ENCODE measurements at places on chromosomes 2 and 18.

- no peak for DNase-seq
These were observed 45.1 kb downstream of the RPL31 start for GRCh38 chr2:101047075-101047766.

- DNase-seq, result no peak
These were observed 110.9 kb downstream of the PID1 start for GRCh38 chr2:229160180-229160579.

DNA sequence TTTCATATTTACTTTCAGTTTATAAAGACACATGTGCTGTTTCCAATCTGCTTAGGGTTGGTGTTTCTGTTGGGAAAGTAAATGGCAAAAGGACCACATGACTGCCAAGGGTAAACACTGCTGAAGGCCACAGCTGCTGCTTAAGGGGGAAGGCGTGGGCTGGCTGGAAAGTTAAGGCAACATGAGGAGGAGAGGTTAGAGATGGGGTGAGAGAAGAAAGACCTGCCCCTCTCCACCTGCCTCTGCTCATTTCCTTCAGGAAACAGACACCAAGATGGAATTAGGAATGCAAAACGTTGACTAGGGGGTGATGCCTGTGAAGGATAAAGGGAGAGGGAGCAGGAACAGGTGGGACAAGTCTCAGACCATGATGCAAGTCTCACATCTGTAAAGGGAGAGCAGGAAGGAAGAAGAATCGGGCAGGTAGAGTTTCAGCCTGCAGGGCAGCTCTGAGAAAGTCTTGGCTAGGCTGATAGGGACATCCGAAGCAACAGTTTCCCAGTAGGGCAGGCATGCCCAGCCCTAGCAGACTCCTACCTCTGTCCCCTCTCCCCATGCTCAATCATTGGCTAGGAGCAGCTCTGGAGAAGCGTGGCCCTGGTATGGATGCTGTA, 86.0 kb downstream of the CDC42EP3 start:
- DNase-seq, result no peak

GRCh38 chr18:3554811-3555427, 104.9 kb downstream of the TGIF1 start:
- DNase-seq, result no peak

DNA sequence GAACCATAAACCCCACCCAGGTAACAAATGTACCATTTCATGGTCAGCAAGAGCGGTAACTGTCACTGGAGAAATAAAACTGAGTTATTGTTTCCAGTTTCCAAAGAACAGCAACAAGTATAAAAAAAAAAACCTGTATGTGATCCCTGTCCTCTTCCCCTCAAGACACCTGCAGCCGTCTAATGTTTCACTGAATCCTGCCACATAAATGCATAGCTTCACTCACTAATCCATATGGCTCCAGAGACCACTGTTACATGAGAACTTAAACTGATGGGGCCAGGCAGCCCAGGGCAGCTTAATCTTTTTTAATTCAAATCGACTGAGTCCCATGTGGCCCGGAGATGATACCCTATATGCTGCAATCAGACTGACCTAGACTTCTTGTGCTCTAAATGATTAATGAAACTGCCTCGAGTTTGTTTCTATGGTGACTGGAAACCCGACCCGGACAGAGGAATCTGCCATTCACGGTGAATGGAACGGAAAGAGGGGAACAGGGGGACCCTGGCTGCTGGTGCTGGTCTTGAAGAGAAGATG, 60.9 kb upstream of the SIX2 start:
- no peak for DNase-seq
